Substantia nigra (tissue), 51 donors: ENCODE measurements at places on chromosomes 5 and 9.

- DNase-seq = no peak
Measured at GRCh38 chr9:109442716-109443115, 55.4 kb downstream of the PTPN3 start.

GRCh38 chr5:127389601-127390000, 99.0 kb downstream of the MEGF10 start:
- no peak for DNase-seq

GRCh38 chr5:132704875-132705274, 31.1 kb downstream of the IL4 start:
- no peak for DNase-seq

GRCh38 chr9:132582786-132583583, 579 bp downstream of the BARHL1 start:
- DNase-seq = no peak

DNA sequence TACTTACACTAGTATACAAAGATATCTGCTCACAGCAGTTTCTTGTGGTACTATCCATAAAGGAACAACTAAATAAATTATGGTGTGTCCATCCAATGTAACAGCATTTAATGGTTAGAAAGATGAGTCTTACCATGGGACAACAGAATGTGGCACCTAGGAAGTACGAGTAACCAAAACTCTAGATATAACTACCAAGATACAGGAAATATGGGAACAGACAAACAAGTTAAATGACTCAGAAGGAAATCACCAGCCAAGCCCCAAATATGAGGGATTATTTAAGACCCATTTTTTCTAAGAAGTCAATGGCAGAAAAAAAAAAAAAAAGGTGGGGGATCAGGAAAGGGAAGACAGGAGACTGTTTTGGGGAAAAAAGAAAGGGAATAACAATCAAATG, 294.8 kb downstream of the PRELID2 start:
- DNase-seq = no peak

GRCh38 chr5:165631235-165631634, 2125.8 kb downstream of the MAT2B start:
- no peak for DNase-seq

- no peak for DNase-seq
Measured at GRCh38 chr9:27591672-27592071, 18.4 kb upstream of the C9orf72 start.

DNA sequence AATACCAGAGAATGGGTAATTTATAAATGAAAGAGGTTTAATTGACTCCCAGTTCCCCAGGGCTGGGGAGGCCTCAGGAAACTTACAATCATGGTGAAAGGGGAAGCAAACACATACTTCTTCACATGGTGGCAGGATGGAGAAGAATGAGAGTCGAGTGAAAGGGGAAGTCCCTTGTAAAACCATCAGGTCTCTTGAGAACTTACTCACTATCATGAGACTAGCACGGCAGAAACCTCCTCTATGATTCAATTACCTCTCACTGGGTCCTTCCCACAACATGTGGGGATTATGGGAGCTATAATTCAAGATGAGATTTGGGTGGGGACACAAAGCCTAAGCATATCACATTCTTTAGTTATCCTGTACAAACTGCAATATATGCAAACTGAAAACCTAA, 609.4 kb downstream of the MTRR start:
- DNase-seq = no peak

DNA sequence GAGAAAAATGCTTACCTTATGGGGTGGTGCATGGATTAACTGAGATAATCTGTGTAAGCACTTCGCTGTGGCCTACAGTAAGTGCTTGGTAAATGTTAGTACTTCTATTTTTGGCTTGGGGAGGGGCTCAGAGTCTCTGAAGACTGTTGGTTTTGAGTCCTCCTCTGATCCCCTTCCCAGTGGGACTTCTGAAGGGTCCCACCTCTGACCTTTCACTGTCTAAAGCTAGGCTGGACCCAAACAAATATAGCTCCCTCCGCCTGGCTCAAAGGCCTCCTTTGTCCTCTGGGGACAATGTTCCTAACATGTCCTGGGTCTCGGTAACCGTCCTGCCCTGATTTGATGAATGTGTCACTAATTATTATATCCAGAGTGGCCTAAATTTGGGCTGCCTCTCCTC, 34.8 kb downstream of the CAMK2A start:
- no peak for DNase-seq

GRCh38 chr5:2758632-2759031, 7.2 kb upstream of the IRX2 start:
- DNase-seq = no peak

DNA sequence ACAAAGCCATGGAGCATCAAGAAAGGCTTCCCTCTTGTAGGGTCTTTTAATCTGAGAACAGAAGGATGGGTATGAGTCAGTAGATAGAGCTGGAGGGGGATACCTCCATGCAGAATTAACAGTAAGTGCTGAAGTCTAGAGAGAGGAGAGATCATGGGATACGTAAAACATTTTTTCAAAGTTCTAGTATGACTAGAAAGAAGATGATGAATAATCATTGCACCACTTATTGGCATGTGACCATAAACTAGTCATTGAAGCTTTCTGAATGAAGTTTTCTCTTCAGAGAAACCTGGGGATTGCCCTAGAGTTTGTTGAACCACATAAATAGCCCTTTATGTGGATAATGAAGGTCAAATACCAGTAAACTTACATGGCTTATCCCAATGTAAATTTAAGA, 48.6 kb upstream of the PTPRD start:
- DNase-seq = no peak

- DNase-seq = no peak
Measured at GRCh38 chr5:74281166-74281565, 359.4 kb downstream of the ENC1 start.

DNA sequence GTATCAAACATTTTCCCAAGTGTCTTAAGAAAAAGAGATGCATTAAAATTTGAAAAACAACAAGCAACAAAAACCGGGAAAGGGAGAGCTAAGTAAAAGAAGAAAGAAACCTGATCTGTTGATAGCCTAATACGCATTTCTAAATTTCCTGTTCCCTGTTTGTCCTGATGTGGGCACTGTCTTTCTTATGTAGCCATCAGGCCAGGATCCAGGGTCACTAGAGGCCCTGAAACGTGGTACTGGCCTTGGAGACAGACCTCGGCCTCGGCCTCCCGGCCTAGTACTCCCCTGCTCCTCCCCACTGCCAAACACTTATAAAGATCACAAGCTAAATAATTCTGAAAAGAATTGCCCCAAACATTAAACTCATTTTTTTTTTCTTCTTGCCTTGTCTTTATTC, 547.2 kb downstream of the IRX1 start:
- no peak for DNase-seq

DNA sequence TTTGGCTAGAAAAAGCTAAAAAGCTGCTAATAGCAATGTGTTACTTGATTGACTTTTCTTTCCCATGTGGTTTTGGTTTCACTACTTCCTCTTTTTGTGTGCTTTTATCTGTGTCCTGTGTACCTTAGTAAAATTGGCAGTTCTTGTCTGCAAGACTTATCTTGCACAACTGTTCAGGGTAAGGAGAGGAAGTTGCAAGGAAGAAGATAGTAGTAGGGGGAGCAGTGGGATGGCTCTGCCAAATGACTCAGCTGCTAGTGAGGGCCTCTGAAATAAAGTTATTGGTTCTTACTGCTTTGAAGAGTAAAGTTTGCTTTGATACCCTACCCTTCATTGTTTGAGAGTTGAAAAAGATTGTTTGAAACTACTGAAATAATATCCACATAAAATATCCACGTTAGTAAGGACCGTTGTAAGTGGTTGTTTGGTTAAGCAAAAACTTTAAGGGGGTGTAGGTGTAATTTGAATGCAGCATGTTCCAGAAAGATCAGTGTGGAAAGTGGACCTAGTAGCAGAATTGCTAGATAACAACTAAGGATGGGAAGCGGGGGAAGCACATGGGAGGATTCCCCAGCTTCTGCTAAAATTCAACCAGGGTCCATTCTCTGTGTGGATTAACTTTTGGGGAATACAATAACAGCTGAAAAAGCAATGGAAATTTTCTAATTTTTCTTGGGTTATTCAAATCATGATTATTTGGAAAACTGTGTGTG, 123.5 kb downstream of the SCAMP1 start:
- DNase-seq = no peak

- peak; percentile 49 for DNase-seq
Measured at GRCh38 chr5:71932655-71933338, 174.5 kb upstream of the MAP1B start.

- no peak for DNase-seq
Measured at GRCh38 chr5:151678713-151679112, 8.0 kb downstream of the SPARC start.

DNA sequence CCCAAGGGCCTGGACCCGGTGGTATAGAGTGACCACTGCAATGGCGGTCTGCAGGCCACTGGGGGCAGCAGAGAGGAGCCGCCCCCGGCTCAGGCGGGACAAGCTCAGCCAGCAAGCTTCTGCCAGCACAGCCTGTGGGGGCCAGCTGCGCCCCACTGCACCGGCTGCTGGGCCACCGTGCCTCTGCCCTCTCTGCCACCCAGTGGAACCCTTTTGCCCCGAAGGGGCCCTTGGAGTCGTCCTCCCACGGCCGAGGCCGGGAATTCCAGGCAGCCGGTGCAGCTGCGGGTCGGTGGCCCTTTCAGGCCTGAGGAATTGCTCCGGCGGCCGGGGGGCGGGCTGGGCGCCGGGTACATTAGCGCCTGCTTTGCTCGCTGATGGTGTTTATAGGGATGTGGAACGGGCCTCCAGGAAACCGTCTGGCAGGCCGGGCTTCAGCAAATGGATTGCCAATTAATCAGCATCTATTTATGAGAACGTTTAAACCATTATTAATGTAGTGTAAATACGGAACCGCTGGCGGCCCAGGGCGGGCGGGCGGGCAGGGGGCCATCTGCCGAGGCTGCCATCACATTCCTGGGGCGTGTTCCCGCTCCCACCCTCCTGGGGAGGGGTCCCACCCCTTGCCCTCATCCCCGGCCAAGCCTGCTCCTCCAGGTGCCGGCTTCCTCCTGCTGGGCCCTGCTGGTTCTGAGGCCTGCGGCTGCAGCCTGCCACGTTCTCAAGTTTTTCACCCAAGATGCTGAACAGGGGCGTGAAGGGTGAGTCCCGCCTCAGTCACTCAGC, 127.4 kb downstream of the BARX1 start:
- no peak for DNase-seq

DNA sequence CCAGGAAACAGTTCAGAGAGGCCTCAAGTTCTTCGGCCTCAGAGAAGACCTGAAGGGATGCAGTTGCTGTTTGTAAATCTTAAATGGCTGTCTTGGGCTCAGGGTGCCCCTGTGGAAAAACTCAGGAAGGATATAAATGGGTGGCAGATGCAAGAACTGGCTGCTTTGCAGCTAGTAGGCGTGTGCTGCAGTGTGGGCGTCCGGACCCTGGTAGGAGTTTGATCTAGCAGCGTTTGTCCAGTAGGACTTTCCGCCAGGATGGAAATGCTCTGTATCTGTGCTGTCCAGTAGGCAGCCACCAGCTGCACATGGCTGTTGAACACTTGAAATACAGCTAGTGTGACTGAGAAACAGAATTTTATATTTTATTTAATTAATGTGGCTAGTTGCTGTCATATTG, 7.7 kb downstream of the CDX1 start:
- DNase-seq = no peak

- no peak for DNase-seq
Measured at GRCh38 chr5:121797681-121798518, 53.8 kb upstream of the FTMT start.

DNA sequence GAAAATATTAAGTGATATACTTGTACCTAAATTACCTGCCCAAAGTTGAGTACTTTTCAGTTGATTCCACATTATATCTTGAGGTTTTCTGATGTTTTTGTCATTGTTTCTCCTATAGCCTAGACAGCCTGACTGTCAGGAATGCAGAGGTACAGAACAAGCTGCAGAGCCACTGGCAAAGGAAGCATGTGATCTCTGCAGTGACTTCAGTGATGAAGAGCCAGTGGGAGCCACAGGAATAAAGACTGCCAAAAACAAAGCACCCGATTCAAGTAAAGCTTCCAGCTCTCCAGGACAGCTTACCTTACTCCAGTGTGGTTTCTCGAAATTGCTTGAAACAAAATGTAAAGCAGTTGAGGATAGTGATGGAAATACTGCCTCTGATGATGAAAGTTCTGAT, 96.3 kb downstream of the ERCC6L2 start:
- DNase-seq = no peak

DNA sequence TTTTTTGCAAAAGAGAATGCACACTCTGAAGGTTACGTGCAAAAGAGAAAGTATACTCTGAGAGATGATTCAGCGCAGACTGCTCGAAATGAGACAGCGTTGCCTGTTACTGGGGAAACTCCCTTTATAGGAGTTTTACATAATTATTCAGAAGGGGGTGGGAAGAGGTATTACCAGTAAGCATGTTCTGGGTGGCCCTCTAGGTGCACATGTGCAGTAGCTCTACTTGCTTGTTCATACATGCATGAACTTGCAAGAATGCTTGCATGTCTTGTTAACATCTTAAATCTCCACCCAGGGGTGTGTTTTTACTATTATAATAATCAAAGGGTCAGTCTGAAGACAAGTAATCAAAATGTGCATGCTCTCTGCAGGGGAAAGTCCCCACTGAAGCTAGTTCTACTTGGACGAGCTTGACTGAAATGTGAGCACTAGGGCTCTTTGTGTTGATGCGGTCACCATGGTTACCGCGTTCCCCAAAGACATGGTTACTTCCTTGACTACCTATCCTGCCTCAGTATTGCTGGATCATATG, 75.5 kb downstream of the SGCD start:
- no peak for DNase-seq

- DNase-seq = no peak
Measured at GRCh38 chr5:140093179-140093578, 20.7 kb upstream of the PURA start.

GRCh38 chr5:79107020-79107796, 4.4 kb upstream of the BHMT start:
- DNase-seq = no peak

DNA sequence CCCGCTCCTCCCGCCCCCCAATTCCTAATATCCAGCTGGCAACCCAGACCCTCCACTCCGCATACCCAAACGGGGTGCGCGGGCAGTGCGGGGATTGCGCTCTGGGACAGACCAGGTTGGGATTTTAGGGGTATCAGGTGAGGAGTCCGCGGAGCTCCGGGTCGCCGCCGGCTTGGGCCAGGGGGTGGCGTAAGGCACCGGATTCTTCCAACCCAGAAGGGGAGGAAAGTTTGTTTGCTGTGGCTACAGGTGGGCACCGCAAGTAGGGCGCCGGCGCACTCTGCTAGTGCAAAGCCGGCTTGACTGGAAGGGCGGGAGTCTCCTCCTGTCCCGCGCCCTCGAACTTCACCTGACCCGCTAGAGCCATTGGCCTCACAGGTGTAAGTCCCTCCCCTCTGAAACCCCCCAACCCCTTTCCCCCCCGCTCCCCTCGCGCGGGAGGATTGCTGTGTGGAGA, 709 bp downstream of the IQGAP2 start:
- DNase-seq = no peak

GRCh38 chr9:29422438-29422837, 1849.2 kb upstream of the C9orf72 start:
- no peak for DNase-seq

- no peak for DNase-seq
Measured at GRCh38 chr5:141877356-141878185, 639 bp downstream of the PCDH1 start.

GRCh38 chr5:40080191-40080590, 599.5 kb upstream of the PTGER4 start:
- no peak for DNase-seq

- no peak for DNase-seq
Measured at GRCh38 chr5:143987751-143988560, 176.0 kb downstream of the HMHB1 start.
